ENCODE measurements at places on chromosomes 2 and 18.

GRCh38 chr2:25411281-25411680 lies 69.6 kb upstream of the DNMT3A start:
- no peak for DNase-seq

DNA sequence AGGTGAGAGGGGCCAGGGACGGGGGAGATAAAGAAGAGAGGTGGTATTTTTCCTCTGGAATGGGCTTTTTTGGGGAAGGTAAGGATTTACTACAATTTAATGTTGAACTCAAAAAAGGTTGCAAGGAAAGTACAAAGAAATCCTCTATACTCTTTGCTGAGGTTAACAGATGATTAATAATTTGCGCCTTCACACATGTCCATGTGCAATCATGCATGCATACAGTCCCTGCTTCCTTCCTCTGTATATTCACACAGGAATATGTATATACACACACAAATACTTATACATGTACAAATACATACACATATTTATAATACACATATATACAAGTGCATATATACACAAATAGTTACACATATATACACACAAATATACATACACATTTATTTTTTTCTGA lies 193.4 kb downstream of the NBAS start:
- DNase-seq: no peak

DNA sequence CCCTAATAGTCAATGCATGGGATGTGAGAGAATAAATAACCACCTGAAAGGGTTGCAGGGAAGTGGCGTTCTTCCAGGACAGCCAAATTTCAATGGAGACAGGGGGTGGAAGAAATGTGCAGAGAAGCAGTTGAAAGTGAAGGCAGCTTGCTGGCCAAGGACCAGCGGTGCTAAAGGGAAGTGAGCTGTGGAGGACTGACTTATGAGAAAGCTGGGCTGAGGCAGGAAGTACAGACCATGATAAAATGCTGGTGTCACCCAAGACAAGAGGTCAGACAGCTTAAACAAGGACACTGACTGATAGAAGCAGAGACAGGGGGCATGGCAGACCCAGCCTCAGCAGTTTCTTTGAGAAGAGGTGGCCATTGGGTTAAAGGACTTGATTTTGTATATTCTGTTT lies 106.7 kb downstream of the DTNB start:
- DNase-seq: no peak

DNA sequence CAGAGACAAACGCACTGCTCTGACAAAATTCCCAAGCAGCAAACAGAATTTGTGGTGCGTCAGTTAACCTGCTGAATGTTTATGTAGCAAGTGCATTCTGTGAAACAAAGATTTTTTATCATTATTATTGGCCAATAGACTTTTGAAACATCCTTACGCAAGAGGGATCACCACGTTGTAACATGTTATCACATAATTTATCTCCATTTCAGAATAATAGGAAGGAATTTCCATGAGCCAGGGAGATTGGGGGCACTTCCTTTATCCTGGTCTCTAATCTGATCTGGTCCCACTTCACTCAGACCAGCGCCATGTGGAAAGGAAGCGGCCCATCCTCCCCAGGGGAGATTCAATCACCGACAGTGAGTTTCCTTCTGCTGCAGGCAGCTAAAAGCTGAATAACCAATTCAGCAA lies 166.1 kb downstream of the PID1 start:
- DNase-seq: no peak
